ENCODE measurements at places on chromosomes 13 and 19.

GRCh38 chr13:27830010-27830409 is 37.7 kb downstream of the GSX1 start:
- DNase-seq = peak; percentile 45

- DNase-seq = peak; percentile 77
Observed at GRCh38 chr19:33273881-33274662, 28.3 kb downstream of the CEBPA start.

GRCh38 chr19:19181488-19181998 is 10.4 kb downstream of the BORCS8 start:
- no peak for DNase-seq

GRCh38 chr19:18301718-18302111 is 20.3 kb upstream of the JUND start:
- no peak for DNase-seq

GRCh38 chr13:46647512-46648065 is 94.6 kb downstream of the LRCH1 start:
- no peak for DNase-seq

- peak; percentile 56 for DNase-seq
Observed at GRCh38 chr19:610801-611480, 21.3 kb downstream of the HCN2 start.

- DNase-seq = no peak
Observed at GRCh38 chr19:51450730-51451307, 7.4 kb downstream of the SIGLEC8 start.

DNA sequence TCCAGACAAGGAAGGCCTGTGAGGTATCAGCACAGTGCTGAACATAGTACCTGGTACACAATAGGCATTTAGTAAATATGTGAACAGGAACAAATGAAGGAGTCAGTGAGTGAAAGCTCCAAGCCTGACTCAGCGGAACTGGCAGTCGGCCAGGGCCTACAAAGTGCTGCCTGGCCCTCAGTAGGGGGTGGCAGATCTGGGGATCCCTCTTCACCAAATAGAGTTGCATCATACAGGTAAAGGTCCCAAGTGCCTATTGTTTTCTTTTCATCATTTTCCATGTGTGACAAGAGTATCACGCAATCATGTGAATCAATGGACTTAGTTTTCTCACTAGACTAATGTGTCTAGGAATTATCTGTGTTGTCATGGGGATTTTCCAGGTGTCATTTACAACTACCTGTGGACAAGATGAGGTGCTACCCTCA is 9.2 kb downstream of the CYP2B6 start:
- no peak for DNase-seq

- DNase-seq = no peak
Observed at GRCh38 chr13:55245005-55245644, 1895.6 kb upstream of the PRR20A start.

GRCh38 chr13:113232208-113233003 is 23.0 kb downstream of the CUL4A start:
- DNase-seq = no peak

DNA sequence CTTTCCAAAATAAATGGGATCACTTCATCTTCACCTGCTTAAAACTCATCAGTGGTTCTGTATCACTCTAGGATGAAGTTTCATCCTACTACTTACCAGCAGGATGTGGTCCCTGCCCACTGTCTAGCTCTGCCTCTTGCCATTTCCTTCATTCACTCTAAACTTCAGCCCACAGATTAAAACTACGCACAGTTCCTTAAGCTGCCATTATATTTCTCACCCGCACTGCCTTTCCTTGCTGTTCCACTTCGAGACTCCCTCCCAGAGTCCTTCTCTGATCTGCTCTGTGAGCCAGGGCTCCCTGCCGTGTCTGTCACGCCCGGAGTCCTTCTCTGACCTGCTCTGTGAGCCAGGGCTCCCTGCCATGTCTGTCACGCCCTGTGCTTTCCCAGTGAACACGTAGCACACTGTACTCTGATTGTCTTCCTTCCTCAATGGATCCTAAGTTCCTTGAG is 52.0 kb upstream of the NPAS1 start:
- DNase-seq = peak; percentile 56

- no peak for DNase-seq
Observed at GRCh38 chr13:43510956-43511901, 275.5 kb downstream of the ENOX1 start.

GRCh38 chr19:5454743-5455142 is 474 bp upstream of the ZNRF4 start:
- DNase-seq = no peak

DNA sequence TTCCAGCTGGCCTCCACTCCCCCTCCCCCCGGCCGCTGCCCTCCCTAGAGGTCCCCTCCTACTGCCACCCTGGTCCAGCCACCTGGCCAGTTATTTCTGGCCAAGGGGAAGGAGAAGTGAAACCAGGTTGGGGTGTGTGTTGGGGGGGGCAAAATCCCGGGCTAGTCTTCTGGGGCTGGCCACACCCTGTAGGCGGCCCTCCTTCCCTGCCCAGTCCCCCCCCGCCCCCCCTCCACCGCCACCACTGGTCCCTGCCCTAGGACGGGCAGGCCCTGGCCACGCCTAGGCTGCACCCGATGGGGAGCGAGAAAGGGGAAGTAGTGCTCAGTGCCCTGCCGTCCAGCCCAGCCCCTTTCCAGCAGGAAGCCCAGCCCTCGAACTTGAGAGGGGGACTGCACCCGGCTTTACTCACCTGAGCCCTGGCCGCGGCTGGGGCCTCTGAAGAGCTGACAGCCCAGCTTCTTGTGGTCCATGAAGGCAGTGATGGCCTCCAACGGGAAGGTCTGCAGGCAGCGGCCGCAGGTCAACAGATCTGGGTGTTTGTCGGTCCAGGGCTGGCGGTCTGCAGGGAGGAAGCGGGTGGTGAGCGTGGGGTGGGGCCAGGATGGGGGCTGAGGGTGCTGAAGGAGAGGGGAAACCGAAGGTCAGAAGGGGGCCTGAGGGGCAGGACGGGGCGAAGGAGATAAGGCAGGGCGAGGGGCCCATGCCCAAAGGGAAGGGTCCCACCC is 813 bp downstream of the ZNF296 start:
- peak; percentile 61 for DNase-seq

DNA sequence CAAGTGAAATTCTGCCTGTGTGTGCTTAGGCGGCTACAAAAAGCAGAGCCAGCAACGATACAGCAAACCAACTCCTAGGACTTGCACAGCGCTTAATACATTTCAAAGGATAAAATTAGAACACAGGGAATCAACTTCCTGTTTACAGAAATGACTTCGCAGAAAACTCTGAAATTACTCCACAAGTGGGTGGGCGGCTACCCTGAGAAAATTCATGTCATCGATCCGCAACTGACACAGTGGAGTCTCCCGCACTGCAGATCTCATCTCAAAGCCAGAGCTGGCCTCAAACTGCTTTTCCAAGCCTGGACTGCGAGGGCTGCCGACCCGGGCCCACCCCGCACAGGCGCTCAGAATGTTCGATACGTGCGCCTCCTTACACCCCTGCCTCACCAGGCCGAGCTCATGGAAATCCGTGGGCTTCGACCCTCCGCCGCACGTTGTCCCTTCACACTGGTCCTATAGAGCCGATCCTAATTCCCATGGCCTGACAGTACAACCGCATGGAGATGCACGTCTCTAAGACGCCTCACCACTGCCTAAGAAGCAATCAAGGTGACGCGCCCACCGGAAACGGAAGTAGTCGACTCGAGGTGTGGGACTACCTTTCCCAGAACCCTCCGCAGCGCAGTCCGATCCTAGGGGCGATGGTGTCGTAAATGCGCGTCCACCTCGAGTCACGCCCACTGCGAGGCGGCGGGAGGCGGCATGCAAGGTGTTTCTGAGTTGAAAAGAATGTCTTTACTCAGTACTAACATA is at the start of gene ZNF229:
Gene ZNF229, minus strand, starts transcription at position 557 of the 759 bp plus-strand sequence. CDS start 5,625 bp downstream, outside the sequence.
- DNase-seq = peak; percentile 94

GRCh38 chr19:28332886-28333285 is 880.1 kb downstream of the UQCRFS1 start:
- DNase-seq = no peak

DNA sequence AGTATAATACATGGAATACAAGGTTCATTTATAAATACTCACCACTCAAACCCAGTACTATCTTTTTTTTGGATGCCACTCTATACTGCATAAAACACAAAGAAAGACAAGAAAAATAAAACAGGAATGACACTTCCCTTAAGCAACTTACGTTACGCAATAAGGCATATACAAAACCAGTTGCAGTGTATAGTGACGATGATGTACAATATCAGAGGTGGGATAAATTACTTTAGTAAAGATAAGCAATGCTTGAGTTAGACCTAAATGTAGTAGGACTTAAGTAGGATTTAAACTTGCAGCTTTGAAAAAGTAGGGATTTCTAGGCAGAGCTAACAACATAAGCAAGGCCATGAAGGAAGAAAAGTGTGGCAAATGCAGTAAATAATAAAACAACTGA is 374.9 kb downstream of the SPRY2 start:
- DNase-seq = no peak

GRCh38 chr19:29967623-29968022 is 25.6 kb downstream of the URI1 start:
- DNase-seq = no peak

DNA sequence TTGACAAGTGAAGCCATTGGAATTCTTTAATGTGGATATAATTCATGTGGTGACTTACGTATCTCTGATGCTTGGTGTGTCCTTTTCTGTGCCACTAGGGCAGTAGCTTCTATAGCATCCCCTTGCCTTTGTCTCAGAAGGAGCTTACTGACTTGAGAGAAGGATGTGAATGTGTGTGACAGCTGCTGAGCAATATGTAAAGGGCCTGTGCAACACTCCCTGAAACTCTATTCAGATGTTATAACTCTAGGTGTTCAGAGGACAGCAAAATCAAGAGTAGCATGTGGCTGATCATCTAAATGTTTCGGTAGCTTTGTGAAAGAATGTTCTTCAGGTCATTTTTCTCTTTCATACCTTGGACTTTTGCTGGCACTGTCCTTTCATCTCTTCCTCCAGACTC is 189.5 kb downstream of the LMO7 start:
- DNase-seq = no peak

DNA sequence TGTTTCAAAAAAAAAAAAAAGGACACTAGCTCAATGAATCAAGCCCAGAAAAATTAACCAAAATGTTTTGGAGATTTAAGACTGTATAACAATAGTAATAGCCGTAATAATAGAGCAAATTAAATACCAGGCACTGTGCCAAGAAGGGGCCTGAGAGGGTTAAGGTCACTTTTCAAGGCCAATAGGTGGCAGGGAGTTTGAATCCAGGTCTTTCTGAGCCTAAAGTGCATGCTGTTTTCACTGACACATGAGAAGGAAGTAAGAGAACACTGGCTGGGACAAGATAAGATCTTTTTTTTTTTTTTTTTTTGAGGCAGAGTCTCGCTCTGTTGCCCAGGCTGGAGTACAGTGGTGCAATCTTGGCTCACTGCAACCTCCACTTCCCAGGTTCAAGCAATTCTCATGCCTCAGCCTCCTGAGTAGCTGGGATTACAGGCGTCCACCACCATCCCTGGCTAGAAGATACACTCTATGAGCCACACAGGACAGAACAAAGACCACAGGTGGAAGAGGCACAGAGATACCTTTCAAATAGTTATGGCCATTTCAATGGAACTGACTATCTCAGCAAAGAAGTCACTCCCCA is 7.7 kb downstream of the FFAR2 start:
- DNase-seq = no peak

- no peak for DNase-seq
Observed at GRCh38 chr19:48696353-48697010, 711 bp downstream of the FUT2 start.

- no peak for DNase-seq
Observed at GRCh38 chr13:51501096-51501495, 48.3 kb upstream of the INTS6 start.

GRCh38 chr13:40084934-40085333 is 429.5 kb downstream of the COG6 start:
- DNase-seq = no peak

- no peak for DNase-seq
Observed at GRCh38 chr13:93673885-93674284, 447.3 kb downstream of the GPC6 start.

DNA sequence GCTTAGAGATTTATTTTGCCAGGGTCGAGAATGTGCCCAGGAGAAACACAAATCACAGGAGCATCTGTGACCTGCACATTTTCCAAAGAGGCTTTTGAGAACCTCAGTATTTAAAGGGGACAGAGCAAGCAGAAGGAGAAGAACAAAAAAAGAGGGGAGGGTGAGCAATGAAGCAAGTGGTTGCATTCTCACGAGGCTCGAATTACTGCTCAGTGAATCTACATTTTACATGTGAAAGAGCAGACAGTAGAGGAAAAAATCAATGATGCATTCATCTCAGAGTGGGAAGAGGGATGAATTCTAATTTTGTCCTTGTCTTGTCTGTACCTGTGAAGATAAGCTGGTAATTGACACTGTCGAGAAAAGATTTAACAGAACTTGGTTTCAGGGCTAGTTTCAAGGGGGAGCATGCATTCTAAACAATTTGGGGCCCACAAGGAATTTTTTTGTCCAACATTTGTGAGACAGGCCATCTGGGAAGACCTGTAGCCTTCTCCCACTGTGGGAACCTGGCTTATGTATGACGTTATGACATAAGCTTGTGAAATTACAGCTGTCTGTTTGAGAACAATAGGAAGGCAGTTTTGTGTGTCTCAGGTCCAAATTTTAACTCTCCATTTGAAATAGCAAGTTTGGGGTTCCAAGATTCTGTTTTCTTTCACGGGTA is 855.1 kb downstream of the SLITRK5 start:
- DNase-seq = peak; percentile 46

- DNase-seq = no peak
Observed at GRCh38 chr13:54660277-54660676, 1631.7 kb downstream of the OLFM4 start.

DNA sequence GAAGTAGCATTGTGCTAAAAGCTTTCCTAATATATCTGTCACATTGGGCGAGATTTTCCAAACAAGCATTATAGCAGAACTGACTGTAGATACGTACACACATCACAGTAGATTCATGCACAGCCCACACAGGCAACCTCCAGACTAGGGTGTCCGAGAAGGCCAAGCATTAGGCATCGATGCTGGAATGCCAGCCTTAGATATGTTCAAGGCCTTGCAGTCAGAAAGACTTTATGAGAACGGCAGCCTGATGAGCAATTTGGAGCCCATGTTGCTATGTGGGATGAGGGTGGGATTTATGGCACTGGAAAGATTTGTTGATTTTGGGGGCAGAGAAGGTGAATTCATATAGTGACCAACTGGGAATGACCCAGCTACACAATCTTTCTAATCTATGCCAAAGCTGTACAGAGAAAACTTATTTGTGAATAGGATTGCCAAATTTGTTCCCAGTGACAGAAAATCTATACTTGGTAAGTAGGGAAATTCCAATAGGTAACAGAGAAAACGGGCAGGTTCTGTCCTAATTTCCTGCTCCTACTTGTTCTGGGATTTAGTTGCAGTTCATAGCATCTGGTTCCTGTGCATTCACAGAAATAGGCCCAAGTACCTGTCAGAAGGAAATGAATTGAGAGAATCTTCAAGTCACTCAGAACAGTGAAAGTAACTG is 31.0 kb upstream of the SPRY2 start:
- no peak for DNase-seq

- DNase-seq = no peak
Observed at GRCh38 chr13:20161275-20161950, 561 bp upstream of the GJA3 start.
